ENCODE measurements at places on chromosomes 4 and X.

GRCh38 chr4:147526272-147526654 is 45.4 kb downstream of the EDNRA start:
- no peak for DNase-seq

DNA sequence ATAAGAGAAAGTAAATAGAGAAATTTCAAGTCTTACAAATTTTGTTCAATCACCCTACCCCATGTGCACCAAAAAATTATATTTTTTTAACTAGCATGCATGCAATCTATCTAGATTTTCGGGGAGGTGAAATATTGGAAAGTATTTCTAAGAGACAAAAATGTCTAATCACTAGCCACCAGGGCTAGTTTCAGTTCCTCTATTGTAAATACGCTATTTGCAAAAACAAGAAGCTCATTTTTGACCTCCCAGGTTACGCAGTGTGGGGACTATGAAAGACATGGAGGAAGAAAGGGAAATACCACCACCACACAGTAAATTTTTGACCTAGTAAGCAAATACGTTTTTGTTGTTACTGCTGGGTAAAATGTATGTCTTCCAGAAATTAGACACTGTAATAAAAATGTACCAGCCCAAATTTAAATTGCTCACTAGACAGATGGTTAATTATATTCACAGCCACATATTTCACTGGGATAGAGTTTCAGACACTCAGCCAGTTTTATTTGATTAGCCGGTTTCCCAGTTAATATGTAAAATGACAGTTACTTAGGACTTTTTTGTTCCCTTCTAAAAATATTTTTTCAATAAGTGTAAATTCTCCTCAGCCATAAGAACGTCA is 2.2 kb downstream of the NEXMIF start:
- no peak for DNase-seq

DNA sequence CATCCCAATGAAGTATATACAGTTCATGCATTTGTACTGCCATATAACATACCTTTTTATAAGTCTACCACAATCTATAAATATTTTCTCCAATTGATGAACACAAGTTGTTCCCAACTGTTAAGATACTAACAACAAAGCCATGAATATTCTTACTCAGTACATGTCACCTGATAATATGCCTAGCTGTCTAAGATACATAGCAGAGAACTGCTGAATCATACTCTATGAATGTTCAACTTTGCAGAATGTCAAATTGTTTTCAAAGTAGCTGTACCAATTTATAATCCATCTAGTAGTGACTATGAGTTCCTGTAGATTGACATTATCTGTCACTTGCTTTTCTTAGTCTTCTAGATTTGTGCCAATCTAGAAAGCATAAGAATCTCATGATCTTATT is 84.9 kb downstream of the RAB28 start:
- no peak for DNase-seq

DNA sequence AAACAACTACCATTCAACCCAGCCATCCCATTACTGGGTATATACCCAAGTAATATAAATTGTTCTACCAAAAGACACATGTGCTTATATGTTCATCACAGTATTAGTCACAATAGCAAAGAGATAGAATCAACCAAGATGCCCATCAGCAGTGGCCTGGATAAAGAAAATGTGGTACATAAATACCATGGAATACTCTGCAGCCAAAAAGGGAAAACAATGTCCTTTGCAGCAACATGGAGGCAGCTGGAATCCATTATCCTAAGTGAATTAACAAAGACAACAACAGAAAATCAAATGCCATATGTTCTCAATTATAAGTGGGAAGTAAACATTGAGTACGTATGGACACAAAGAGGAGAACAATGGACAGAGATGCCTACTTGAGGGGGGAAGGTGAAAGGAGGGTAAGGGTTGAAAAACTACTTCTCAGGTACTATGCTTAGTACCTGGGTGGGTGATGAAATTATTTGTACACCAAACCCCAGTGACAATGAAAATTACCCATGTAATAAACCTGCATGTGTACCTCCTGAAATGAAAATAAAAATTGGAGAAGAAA is 632.1 kb upstream of the AADAT start:
- DNase-seq = no peak

- DNase-seq = no peak
These were observed 28.3 kb upstream of the AP1S2 start for GRCh38 chrX:15882704-15883539.

DNA sequence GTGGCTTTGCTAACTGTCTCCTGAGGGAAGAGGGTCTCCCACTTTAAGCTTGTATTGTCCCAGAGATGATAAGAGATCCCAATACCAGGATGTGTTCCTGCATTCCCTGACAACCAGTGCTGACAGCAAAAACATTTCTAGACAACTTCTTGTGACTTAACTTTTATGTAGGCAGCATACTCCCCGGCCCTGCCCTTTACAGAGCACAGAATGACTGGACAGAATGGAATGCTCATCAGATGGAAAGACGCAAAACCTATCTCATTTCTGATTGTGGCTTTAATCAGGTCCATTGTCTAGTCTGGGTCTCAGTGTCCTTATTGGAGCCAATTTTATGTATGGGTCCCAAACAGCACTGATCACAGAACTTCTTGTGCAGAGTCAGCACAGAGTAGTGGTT is 18.2 kb upstream of the PLAC1 start:
- DNase-seq = no peak

DNA sequence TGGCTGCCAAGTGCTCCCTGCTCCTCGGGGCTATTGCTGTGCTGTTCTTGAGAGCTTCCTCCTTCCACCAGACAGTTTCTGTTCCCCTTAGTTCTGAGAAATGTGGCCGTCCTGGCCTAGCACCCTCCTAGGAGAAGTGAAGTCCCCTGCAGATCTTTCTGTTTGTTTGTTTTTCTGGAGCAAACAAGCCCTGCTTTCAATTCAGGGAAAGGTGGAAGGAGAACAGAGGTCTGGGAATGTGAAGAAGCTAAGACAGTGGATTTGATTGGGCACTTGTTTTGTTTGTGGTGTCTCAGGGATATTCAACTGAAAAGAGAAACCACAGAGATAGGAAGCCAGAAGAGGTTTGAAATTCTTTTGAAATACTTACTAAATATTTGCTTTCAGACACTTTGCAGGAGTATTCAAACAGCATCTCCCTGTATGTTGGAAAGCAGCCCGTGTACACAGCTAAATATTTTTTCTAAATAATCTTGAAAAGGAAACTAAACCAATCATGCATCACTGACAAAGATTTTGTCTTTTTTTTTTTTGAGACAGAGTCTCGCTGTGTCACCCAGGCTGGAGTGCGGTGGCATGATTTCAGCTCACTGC is 36.5 kb upstream of the PPM1K start:
- DNase-seq = peak; percentile 13

DNA sequence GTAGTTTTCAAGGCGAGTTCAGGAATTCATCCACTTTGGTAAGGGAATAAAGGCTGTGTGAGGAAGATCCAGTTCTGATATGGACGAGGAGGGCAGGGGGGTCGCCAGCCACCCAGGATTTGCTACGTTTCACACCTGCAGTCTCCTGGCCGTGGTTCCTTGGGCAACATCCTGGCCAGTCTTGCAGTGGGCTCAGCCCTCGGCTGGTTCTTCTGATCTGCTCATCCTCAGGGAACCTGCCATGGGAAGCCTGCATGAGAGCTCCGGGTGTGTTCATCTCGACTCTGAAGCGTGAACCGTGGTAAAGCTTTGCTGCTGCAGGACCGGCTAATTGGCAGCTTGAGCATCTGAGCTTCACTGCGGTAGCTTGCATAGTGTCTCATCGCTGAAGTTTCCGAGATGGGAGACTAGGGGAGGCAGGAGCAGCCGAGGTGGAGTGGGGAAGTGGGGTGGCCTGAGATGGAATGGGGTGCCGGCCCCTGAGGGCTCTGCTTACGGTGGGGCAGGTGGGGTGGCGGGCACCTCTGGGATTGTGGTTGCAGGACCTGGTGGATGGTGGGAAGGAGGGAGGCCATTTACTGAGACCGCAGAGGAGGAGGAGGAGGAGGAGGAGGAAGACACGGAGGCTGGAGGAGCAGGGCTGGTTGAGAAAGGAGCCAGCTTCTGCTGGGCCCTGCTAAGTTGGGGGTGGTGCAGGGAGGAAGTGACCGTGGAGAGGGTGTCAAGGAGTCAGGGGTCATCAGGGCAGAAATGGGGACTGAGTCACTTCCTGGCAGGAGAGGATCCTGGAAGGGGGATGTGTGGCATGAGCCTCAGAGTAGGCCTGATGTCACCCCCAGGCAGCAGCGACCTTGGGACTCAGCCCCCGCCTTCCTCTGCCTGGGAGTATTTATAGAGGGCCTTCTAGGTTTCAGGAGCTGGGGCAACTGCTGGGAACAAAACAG is 213.1 kb upstream of the PSAPL1 start:
- DNase-seq = no peak

DNA sequence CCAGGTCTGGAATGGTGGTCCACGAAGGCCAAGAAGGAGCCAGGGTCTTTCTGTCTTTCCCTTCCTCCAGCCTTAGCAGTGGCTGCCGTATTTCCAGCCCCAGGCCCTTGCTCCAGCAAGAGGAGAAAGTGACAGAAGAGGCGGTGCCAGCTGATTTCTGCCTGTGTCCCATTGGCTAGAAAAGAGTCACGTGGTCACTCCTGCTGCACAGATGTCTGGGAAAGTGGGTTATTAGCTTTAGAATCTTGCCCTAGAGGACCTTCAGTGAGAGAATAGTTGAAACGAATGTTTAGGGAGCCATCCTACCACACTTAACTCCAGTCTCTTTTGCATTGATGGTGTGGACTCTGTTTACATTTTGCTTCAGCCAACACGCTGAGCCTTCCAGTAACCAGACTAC is 99.3 kb upstream of the BCOR start:
- DNase-seq = no peak

DNA sequence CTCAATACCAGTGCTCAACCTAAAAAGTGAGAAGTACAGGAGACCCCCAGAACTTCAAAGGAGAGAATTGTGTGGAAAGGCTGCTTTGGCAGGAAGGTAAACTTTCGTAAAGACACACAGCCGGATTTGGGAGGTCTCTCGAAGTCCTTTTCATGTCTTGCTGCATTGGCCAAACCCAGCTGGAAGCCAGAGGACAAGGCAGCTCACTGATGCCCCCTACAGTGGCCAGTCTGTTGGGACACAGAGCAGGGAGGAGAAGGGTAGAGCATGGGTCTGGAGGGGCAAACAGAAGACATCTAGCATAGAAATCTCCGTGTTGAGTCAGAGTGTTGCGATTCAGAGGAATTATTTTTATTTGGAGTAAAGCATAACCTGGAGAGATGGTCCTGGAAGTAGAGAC is 198.9 kb downstream of the ANK2 start:
- no peak for DNase-seq

DNA sequence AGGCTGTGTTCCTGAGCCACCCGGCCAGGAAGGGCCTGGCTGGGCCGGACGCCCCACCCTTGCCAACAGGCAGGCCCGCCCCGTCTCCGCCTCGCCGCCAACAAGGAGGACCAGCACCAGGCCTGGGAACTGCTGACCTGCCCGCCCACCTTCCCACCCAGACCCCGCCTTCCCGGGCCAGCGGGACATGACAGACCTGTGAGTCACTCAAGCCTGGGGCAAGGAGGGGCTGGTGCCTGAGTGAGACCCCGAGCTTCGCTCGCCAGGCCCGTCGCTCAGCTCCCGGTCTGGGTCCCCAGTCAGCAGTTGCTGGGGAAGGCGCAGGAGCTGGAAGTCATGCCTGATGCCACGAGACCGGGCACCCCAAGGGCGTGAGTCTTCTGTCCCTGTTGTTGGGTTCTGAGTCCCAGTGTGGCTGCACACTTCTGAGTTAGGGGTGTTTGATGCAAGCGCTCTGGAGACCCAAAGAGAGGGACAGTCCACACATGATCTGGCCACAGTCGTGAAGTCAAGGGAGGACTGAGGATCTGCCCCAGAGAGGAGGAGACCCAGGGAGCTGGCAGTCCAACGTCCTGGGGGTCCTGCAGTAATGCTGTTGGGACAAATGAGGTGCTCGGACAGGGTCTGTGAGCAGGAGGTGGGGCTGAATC is at the start of gene DNASE1L1:
TSS of gene DNASE1L1 (minus strand) at position 33 of the 650 bp plus-strand sequence. CDS start 3,686 bp downstream, outside the sequence.
- DNase-seq = no peak

DNA sequence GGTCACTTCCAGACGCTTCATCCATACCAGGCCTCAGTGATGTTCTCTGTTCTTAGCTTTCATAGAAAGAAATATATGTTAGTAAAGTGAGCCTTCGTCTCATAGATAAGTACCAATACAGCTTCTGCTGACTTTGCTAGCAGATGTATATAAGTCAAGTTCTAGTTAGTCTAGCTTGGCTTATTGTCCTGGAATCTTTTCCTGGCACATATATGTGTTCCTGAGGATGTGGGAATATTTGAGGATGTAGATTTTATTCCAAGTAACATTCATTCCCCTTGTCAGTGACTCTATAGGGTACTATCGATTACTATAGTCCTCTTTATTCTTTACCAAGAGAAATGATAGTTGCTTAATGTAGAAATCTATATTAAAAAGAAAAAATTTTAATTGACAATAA is 135.2 kb upstream of the FAM9C start:
- DNase-seq = no peak

- DNase-seq = no peak
These were observed 139.3 kb downstream of the GASK1B start for GRCh38 chr4:158033416-158034120.

DNA sequence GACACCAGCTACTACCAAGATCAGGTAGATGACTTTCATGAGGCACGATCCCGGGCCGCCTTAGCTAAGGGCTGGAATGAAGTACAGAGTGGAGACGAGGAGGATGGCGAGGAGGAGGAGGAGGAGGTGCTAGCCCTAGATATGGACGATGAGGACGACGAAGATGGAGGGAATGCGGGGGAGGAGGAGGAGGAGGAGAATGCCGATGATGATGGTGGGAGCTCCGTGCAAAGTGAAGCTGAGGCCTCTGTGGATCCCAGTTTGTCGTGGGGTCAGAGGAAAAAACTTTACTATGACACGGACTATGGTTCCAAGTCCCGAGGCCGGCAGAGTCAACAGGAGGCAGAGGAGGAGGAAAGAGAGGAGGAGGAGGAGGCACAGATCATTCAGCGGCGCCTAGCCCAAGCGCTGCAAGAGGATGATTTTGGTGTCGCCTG is 481 bp downstream of the UTP3 start:
- no peak for DNase-seq

DNA sequence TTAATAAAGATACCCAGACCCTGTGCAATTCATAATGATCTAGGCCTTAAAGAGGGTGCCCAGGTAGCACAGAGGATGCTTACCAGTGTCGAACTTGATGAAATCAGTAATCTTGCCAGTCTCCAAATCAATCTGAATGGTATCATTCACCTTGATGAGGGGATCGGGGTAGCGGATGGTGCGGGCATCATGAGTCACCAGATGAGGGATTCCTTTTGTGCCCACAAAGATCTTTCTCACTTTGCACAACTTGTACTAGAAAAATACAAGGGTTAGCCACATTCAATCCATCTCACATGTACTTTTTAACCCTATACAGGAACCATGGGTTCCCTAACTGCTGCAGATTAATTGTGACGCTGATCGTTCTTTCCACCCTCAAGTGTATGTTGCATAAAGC is 3.3 kb downstream of the RPS4X start:
- DNase-seq = no peak

DNA sequence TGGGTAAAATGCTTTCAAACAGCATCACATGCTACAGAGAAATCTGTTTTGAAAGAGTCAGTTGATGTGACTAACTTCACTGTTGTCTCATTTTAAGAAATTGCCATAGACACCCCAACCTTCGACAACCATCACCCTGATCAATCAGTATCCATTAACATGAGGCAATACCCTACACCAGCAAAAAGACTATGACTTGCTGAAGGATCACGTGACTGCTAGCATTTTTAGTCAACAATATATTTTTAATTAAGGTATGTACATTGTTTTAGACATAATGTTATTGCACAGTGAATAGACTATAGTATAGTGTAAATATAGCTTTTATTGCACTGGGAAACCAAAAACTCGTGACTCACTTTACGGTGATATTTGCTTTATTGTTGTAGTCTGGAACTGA is 200.0 kb upstream of the ARHGAP24 start:
- DNase-seq = no peak
